Naive thymus-derived CD8-positive, alpha-beta T cell (primary cell): ENCODE measurements at places on chromosomes 1 and 21.

- DNase-seq, result no peak
These were observed 3.4 kb upstream of the MARCKSL1 start for GRCh38 chr1:32339363-32339978.

- DNase-seq, result no peak
These were observed 98.3 kb downstream of the CD58 start for GRCh38 chr1:116472431-116472961.

DNA sequence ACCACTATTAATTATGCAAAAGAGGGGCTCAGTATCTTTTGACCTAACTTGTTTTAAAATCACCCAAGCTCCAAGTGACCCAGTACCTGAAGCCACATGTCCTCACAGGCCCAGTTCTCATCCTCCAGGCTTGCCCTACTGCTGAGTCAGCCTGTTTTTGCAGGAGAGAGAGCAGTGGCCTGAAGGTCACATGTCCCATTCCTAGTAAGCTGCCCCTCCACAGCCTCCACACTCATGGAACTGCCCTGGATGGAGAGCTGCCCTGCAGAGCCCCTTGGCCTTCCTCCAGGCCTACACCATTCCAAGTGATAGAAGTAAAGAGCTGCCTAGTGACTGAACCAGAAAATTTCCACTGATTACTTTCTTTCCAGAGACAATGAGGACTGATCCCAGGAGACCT, 139.8 kb upstream of the ST6GALNAC5 start:
- no peak for DNase-seq

GRCh38 chr21:15735409-15735808, 5.6 kb downstream of the USP25 start:
- DNase-seq, result no peak

DNA sequence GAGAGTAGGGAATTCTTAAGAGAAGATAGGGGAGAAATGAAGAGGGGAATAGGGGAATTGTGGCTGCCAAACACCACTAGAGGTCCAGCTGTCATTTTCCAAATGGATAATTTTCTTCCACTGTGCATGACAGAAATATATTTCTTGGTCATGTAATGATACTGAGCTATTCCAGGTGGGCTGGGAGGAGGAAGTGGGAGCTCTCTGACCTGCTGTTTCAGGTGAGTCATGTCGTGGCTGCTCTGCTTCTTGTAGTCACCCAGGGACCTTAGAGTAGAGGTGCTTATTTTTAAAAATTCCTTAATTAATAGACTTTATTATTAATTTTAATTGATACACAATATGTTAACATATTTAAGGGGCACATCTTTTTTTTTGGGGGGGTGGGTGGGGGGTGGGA, 11.9 kb downstream of the PDE4B start:
- DNase-seq, result no peak

DNA sequence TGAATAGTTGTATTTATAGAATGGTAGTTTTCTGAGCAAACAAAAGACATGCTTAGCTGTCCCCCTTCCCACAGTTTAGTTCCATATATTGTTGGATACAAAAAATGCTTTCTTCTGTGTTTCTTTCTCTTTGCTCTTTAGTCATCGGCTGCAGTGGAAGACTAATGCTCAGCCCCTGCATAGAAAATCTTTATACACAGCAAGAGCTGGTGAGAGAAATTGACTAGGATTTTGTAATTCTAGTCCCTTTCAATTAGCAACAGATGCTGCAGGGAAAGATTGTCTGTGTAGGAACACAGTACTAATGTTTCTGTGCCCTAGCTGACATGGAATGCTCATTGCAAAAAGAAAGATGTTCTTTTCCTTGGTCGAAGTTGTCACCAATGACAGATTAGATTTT, 200.9 kb downstream of the RPS6KC1 start:
- DNase-seq, result no peak

DNA sequence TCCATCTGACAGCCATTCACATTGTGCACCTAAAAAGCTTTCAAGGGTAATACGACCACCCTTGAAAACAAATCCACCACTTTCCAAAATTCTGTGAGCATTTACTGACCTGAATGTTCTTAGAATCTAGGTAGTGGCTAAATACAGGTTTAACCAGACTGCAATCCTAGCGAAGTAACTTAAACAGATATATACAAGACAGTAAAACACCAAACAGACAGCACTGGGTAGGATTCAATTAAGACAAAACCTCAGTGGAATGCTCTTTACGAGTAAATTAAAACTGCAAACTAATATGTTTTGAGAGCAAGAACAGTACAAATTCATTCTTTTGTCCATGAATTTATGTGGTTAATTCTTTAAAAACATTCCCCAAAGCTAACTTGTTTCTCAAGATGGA, 354.2 kb upstream of the ESRRG start:
- no peak for DNase-seq

DNA sequence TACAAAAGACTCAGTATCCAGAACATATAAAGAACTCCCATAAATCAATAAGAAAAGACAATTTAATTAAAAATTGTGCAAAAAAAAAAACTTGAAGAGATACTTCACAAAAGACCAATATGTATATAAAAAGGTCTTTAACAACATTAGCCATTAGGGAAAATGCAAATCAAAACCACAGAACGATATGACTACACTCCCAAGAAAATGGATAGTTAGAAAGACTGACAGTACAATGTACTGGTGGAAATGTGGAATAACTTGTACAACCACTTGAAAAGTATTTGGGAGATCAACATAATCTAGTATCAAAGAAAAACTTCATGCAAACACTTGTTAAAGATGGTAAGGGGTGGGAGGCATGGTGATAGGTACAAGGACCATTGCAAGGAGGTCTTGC, 3.9 kb upstream of the CLCA1 start:
- DNase-seq, result no peak

DNA sequence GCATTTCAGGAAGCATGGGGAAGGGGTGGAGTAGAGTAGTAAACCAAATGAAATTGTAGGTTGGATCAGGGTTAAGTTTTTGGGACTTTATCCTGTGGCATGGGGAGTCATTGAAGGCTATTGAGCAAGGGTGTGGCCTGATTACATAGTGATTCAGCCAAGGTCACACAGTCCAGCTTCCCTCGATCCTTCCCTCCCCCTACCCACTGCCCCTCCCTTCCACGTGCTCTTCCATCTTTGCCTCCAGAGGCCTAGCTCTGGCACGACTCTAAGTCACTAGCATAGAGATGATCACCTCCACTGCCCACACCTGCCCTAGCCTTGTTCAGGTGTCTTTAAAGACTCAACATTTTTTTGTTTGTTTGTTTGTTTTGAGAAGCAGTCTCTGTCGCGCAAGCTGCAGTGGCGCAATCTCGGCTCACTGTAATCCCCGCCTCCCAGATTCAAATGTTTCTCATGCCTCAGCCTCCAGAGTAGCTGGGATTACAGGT, 37.2 kb upstream of the SLC9A1 start:
- DNase-seq, result no peak

DNA sequence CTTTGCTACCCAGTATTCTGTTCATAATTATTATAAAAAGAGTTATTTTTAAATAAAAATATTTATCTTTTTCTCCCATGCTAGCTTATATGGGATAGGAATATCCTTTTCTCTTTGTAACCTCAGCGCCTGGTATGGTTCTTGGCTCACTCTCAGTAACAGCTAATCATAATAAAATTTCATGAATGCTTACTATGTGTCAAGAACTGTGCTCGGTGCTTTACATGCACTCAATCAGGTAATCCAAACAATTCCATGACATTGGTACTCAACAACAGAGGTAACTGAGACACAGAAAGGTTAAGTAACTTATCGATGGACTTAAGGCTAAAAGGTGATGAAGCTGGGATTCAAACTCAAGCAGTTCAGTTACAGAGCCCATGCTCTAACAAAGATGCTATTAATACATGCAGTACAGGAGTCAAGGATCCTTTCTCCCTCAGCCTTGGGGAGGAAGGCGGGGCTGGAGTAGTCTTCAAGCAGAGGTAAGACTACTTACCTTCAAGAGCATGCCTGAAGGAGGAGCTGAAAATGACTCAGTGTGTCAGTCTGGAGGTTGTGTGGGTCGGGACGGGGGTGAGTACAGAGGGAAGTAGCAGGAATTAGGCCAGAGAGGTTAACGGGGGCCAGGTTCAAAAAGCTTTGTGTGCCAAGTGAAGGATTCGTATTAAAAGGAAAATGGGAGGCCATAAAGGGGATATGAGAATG, 73.4 kb downstream of the PLPPR5 start:
- DNase-seq, result no peak

DNA sequence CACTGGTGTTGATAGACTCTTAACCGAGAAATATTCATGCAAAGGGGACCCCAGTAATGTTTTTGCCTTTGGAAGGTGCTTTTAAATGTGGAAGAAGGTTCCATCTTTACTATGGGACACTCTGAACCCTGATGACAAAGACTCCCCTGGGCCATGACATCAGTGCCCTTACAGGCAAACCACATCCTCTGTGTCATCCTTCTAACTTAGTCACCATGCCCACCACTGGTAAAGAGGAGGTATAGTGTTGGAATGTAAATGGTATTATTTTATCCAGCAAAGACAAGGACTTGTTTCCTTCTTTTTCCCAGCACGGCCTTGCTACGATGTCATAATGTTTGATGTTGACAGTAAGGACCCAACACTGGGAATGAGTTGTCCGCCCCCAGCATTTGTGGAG, 12.6 kb downstream of the METTL13 start:
- DNase-seq, result no peak

GRCh38 chr1:54919367-54920359, 32.7 kb upstream of the DHCR24 start:
- DNase-seq, result no peak

GRCh38 chr1:241918879-241919278, 38.7 kb upstream of the BECN2 start:
- DNase-seq, result no peak

GRCh38 chr21:29080454-29080941, 7.0 kb upstream of the CCT8 start:
- DNase-seq, result no peak

DNA sequence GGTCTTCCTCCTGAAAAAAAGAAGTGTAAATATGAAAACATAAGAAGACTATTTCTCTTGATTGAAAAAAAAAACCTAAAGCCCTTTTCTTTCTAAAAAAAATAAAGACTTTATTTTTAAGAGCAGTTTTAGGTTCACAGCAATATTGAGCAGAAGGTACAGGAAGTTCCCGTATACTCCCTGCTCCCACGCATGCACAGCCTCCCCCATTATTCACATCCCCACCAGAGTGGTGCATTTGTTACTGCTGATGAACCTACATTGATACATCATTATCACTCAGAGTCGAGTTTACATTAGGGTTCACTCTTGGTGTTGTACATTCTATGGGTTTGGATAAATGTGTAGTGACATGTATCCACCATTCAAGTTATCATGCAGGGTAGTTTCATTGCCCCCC, 92.0 kb upstream of the TLR5 start:
- DNase-seq, result no peak

GRCh38 chr1:9823693-9823942, 147 bp downstream of the CLSTN1 start:
- DNase-seq, result no peak

- DNase-seq, result no peak
These were observed 1160.8 kb upstream of the B3GALT2 start for GRCh38 chr1:194347200-194347599.

DNA sequence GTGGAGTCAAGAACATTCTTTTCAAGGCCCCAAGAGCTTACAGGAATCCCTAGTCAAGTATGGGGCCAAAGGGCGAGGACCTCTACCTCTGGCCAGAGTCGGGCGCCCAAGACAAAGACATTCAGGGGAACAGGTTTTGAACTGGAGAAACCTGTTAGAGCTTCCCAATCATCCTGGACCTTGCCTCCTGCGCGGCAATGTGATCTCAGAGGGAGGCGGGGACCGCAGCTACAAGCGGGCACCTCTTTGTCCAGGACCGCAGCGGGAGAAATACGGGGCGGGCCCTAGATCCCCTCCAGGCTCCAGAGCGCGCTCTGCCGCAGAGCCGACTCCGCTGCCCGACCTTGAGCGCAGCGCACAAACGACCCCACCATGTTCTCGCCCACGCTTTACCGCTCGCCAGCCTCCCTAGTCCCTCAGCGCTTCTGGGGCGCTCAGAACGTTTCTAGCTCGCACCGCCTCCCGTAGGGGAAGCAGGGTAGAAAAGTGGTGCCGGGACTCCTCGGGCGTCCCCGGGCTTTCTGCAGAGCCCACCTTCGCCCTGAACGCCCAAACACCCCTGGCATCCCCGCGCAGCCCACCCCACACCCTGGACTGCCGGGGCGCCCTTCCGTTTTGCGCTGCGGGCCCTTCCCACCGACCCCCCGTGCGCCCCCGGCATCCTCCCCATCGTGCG, 28.1 kb downstream of the RABIF start:
- no peak for DNase-seq

DNA sequence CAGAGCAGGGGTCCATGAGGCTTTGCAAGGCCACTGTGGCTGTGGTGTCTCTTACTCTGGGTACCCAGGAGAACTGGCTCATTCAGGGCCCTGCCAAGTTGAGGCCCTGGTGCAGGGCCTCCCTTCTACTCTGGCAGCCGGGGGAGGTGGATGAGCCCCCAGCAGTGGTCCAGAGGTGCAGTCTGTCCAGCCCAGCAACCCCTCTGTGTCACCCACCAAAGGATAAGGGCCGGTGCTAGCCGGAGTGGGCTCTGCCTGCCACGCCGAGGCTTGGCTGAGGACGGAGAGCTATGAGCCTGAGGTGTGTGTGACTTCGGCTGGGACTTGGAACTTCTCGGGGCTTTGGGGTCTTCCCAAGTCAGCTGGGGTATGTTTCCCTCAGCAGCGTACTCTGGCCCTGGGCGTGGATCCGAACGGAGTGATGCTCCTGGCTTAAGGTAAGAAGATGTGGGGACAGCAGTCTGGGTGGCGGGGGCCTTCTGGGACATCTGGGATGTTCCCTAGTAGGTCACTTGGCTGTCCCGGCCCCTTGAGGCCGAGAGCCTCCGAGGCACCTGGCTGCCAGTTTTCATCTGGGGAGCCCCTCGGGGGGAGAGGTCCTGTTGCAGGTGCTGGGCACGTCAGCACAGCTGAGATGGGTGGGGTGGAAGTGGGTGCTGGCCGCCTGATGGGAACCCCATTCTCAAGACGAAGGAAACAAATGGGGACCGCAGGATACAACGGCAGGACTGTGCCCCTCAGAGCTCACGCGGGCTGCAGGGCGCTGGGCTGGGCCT, 25.9 kb downstream of the RUNX3 start:
- peak; percentile 16 for DNase-seq
